Esophagus mucosa (tissue), 1 donor: ENCODE measurements at places on chromosomes 4 and X. TPM values are rescaled to one million over a fixed set of nuclear protein-coding genes. Genes with fewer than 3 reads are reported as not detected.

Gene GSX2
- total RNA-seq = not detected

Gene COQ2
- total RNA-seq = 16.7 TPM

Gene ATP7A
- total RNA-seq = 8.7 TPM

Gene GPRASP1
- 1.2 TPM for total RNA-seq

Gene CFAP99
- total RNA-seq = 0.28 TPM

Gene GAGE13
- not detected for total RNA-seq
